ENCODE measurements at places on chromosomes 1 and 21. TPM values are rescaled to one million over a fixed set of nuclear protein-coding genes. Genes with fewer than 3 reads are reported as not detected.

- DNase-seq: no peak
- H3K4me1 ChIP-seq: no peaks in the 10 kb centered on the region
- H3K4me3 ChIP-seq: no peak overlapping the region
- H3K27ac ChIP-seq: no peak overlapping the region
- peaks cover 19% of the 10 kb centered on the region for H3K36me3 ChIP-seq
These were observed 69.9 kb downstream of the ATF6 start for GRCh38 chr1:161836018-161836417.

- no peak overlapping the region for H3K27ac ChIP-seq
- H3K27me3 ChIP-seq: no peaks in the 10 kb centered on the region
- no peak for DNase-seq
- H3K36me3 ChIP-seq: no peaks in the 10 kb centered on the region
- no peak overlapping the region for H3K4me3 ChIP-seq
- peaks cover 11% of the 10 kb centered on the region for H3K4me1 ChIP-seq
These were observed 202.7 kb downstream of the KCNK2 start for GRCh38 chr1:215285013-215285800.

- H3K27ac ChIP-seq: no peak overlapping the region
- no peak for DNase-seq
- no peak overlapping the region for H3K4me3 ChIP-seq
- H3K36me3 ChIP-seq: no peaks in the 10 kb centered on the region
- peaks cover 11% of the 10 kb centered on the region for H3K27me3 ChIP-seq
These were observed 32.4 kb downstream of the PGBD5 start for GRCh38 chr1:230393722-230394121.

The CTSE gene
- 0.79 TPM for total RNA-seq

GRCh38 chr1:229694053-229694693 is 68.1 kb downstream of the URB2 start:
- no peaks in the 10 kb centered on the region for H3K27me3 ChIP-seq
- H3K4me1 ChIP-seq: no peaks in the 10 kb centered on the region

The LRRC7 gene
- not detected for total RNA-seq

GRCh38 chr1:218946147-218946546 is 227.5 kb upstream of the LYPLAL1 start:
- no peaks in the 10 kb centered on the region for H3K4me1 ChIP-seq
- H3K36me3 ChIP-seq: no peaks in the 10 kb centered on the region
- H3K27me3 ChIP-seq: no peaks in the 10 kb centered on the region
- H3K27ac ChIP-seq: no peak overlapping the region

- H3K4me3 ChIP-seq: no peak overlapping the region
- no peak overlapping the region for H3K27ac ChIP-seq
- peaks cover 12% of the 10 kb centered on the region for H3K4me1 ChIP-seq
- H3K36me3 ChIP-seq: no peaks in the 10 kb centered on the region
- no peak for DNase-seq
These were observed 49.9 kb downstream of the IRF2BP2 start for GRCh38 chr1:234559902-234560676.

The TAS1R1 gene
- total RNA-seq: not detected

DNA sequence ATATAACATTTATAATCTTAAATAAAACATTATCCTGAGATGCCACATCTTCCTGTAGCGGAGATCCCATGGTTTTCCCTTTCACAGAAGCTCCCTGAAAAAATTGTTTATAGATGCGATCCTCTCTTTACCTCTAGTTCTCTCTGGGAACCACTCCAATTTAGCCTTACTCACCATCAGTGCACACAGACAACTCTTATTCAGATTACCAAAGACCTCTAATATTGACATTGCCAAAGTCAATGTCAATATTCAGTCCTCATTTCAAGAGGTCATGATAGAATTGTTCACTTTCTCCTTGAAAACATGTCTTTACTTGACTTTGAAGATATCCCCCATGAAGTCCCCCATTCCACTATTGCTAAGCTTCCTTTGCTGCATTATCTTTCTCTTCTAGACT is 248.8 kb downstream of the CTH start:
- no peak overlapping the region for H3K27ac ChIP-seq
- no peak for DNase-seq
- H3K4me1 ChIP-seq: no peaks in the 10 kb centered on the region

The HES3 gene
- not detected for total RNA-seq

The FGGY gene
- 10.6 TPM for total RNA-seq

The TNFSF18 gene
- 0.49 TPM for total RNA-seq

The ADORA1 gene
- total RNA-seq: 0.26 TPM

The ERICH3 gene
- total RNA-seq: not detected

- H3K36me3 ChIP-seq: no peaks in the 10 kb centered on the region
- H3K27me3 ChIP-seq: peaks cover 57% of the 10 kb centered on the region
- no peaks in the 10 kb centered on the region for H3K4me1 ChIP-seq
These were observed 3.9 kb upstream of the CD1C start for GRCh38 chr1:158285756-158286241.

DNA sequence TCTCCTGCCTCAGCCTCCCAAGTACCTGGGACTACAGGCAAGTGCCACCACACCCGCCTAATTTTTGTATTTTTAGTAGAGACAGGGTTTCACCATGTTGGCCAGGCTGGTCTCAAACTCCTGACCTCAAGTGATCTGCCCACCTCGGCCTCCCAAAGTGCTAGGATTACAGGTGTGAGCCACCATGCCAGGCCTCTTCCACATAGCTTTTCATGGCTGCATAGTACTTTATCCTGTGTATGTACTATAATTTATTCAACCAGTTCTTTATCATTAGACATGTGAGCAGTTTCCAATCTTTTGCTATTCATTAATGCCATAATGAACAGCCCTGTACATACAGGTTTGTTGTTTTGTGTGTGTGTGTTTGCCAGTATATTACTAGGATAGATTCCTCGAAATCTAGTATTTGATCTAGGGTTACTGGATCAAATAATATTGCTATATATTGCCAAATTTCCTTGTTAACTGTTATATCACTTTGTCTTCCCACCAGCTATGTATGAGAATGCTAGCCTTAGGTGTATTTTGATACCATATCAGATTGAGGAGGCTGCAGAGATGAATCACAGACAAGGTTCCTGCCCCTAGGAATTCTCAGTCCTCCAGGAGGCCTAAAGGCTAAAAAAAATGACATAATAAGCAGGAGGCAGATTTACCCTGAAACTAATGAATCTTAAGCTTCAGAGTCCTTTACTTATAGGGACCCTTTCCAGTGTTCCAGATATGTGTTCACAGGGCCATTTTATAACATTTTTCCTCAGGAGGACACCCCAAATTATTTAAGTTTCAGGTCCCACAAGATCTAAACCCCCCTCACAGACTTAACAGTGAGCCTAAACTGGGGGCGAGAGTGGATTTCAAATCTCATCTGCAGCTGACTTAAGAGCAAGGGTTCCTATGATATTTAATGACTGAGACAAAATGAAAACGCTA is 2.1 kb upstream of the PDIK1L start:
- H3K36me3 ChIP-seq: peaks cover 7% of the 10 kb centered on the region
- DNase-seq: no peak
- H3K4me3 ChIP-seq: peak overlapping the region; percentile 85
- H3K27me3 ChIP-seq: no peaks in the 10 kb centered on the region

DNA sequence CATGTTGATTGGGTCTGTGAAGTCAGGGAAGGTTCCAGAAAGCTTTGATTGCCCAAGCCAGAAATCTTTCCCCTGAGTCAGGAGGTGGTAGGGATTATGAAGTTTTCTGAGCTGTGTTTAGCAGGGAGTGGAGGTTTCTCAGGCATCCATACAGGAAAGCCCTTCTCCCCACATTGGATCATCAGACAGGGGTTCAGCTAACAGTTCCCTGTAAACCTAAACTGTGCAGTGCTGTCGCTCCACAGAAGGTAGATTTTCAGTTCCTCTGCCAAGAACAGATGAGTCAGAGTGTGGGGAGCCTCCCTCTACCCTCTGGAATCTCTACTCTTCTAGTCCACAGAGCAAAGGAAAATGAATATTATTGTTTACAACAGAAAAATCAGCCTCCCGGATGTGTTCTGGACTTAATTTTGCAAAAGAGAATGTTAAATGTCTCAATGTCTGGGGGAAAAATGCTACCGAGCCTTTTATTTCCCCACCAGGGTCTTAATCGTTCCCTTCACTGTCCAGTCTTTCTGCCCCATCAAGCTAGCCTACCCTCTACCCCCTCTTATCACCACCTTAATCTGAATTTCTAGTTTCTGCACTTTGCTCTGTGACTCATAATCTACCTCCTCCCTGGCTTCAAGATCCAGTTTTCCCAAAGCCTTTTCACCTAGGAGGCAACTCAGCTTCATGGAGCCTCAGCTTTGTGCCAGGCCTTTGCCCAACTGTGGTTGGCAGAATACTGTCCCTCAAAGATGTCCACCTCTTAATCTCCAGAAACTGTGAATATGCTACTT is 355.6 kb downstream of the PRDM2 start:
- peak; percentile 78 for DNase-seq
- H3K4me1 ChIP-seq: peaks cover 35% of the 10 kb centered on the region
- H3K36me3 ChIP-seq: peaks cover 10% of the 10 kb centered on the region
- no peaks in the 10 kb centered on the region for H3K27me3 ChIP-seq
- H3K4me3 ChIP-seq: peak overlapping the region; percentile 10

The BARHL2 gene
- not detected for total RNA-seq

All from MCF 10A (cell line).